ENCODE measurements at places on chromosomes 2 and 18.

DNA sequence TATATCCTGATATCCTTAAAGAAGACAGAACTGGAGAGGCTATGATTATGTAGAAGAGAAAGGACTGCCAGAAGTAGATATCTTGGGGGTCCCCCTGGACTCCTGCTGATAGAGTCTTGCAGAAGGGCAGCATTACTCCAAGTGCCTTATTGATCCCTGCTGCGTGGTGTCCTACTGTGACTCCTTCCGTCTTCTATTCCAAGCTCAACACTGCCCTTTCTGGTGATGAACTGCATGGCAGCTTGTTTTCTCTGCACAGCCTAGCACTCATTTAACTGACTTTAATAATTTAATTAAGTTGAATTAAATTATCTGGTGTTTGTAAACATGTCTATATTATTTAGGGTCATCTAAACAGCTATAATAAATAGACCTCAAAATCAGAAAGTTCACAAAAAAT lies 194.1 kb upstream of the DSEL start:
- no peak for DNase-seq

DNA sequence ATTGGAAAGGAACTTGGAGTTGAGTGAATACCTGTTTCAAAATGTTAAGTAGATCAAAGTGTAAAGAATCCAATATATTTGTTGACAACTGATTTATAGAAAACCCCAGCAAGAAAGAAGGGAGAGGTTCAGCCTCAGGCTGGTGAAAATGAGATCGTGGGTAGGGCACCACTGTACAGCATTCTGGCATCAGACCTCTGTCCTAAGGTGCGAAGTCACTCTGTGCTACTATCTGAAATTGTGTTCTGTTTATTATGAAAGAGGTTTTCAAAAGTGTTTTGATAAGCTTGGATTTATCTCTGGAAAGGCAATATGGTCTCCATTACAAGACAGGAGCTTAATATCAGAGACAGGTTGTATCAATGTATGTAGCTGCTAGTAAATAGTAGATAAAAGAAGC lies 80.5 kb upstream of the MAP4K3 start:
- DNase-seq = no peak

- DNase-seq = no peak
Observed at GRCh38 chr2:145813481-145813880, 1293.6 kb upstream of the ZEB2 start.

DNA sequence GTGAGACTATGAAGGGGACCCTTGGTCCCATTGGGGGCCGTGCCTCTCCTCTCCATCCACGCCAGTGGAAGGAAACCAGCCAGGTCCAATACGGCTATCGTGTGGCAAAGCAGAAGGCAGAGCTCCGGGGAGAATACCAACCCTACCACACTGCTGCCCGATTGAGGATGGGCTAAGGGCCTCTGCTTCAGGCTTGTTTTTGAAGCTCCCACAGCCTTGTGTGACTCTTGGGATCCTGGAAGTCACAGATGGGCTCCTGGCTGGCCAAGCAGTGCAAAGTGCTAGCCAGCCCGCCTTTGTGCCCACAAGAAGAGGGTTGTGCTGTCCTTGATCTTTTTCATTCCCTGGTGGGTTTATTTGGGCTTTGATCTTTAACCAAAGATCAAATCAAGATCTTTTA lies 70.6 kb upstream of the ID2 start:
- DNase-seq = no peak

- no peak for DNase-seq
Observed at GRCh38 chr2:234074751-234075517, 24.4 kb downstream of the SPP2 start.

GRCh38 chr2:54377901-54378493 lies 78.1 kb upstream of the SPTBN1 start:
- DNase-seq = no peak

GRCh38 chr2:30768708-30769480 lies 38.4 kb downstream of the CAPN13 start:
- DNase-seq = no peak

DNA sequence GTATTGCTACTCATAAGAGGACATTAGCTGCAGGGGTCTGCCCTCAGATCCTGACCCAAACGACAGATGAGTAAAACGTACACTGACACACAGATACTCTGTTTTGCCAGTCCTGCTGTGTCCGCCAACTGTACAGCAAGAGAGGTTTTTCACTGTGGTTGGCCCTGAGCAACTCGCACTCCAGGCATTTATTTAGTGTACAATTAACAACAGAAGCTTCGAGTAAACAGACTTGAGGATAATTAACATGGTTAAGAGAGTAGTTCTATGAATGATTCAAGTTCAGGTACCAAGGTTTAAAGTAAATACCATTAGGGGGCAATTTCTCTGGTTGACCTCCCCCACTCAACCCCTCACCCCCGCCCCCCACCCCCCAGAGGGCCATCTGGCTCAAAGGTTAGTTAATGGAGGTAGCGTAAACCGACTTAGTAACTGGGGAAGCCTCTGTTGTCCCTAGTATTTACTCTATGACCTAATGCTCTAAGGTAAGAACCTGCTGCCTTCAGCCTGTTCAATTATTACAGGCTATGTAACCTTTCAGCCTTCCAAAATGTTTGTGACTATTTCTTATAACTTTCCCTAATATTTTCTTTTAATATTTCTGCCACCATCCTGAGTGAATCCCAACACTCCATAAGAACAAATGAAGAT lies 103.9 kb upstream of the XIRP2 start:
- DNase-seq = no peak

- no peak for DNase-seq
Observed at GRCh38 chr2:171742760-171743159, 55.5 kb downstream of the DYNC1I2 start.

GRCh38 chr2:135664623-135665068 lies 77.0 kb upstream of the UBXN4 start:
- no peak for DNase-seq

- DNase-seq = no peak
Observed at GRCh38 chr2:27931361-27931950, 40.9 kb downstream of the BABAM2 start.

DNA sequence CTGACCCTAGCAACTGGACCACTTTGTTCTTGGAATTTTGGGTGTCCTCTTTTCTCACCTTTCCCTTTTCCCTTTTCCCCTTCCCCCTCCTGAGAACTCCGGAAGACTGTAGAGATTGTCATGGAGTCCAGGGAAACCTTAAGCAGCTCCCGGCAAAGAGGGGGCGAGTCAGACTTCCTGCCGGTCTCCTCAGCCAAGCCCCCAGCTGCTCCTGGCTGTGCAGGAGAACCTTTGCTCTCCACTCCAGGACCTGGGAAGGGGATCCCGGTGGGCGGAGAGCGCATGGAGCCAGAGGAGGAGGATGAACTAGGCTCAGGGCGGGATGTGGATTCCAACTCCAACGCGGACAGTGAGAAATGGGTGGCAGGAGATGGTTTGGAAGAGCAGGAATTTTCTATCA lies 20.5 kb downstream of the SETBP1 start:
- no peak for DNase-seq

DNA sequence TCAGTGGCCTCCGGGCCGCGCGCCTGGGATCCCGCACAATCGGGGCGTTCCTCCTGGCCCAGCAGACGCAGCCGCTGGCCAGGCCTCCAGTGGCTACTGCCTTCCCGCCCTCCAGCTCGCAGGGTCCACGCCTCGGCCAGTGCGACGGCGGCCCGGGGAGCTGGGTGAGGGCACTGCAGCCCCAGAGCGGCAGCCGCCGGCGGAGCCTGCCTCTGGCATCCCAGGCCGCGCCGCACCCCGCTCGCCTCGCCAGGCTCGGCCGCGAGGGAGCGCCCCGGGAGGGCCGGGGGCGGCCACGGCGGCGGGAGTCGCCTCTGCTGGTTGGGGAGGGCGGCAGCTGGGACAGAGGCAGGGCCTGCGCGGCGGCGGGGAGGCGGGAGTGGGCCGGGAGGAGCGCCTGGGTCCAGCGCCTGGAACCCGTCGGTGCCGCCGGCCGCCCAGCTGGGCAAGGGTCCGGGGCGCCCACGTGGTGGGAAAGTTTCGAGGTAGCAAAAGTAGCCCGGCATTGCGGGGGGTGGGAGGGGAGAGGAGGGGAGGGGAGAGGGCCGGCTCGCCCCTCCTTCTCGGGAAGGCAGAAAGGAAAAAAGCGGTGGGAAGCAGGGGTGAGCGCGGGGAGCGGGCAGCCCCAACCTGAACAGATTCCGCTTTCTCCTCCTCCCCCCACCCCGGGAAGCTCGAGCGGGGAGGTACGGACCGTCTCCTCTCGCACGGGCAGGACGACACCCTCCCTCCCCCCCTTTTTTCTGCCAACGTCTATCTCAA lies 1.5 kb upstream of the INHBB start:
- DNase-seq = no peak

- no peak for DNase-seq
Observed at GRCh38 chr2:130821867-130822266, 14.8 kb upstream of the ARHGEF4 start.

GRCh38 chr2:121118951-121119350 lies 166.1 kb downstream of the TFCP2L1 start:
- no peak for DNase-seq

DNA sequence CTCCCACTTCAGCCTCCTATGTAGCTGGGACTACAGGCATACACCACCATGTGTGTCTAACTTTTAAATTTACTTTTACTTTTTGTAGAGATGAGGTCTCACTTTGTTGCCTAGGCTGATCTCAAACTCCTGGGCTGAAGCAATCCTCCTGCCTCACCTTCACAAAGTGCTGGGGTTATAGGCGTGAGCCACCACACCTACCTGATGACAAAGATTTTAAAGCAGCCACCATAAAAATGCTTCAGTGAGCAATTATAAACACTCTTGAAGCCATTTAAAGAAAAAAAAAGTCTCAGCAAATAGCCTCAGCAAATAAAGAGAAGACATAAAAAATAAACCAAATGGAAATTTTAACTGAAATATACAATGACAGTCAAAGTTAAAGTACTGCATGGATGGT lies 35.6 kb downstream of the MRPS5 start:
- no peak for DNase-seq

DNA sequence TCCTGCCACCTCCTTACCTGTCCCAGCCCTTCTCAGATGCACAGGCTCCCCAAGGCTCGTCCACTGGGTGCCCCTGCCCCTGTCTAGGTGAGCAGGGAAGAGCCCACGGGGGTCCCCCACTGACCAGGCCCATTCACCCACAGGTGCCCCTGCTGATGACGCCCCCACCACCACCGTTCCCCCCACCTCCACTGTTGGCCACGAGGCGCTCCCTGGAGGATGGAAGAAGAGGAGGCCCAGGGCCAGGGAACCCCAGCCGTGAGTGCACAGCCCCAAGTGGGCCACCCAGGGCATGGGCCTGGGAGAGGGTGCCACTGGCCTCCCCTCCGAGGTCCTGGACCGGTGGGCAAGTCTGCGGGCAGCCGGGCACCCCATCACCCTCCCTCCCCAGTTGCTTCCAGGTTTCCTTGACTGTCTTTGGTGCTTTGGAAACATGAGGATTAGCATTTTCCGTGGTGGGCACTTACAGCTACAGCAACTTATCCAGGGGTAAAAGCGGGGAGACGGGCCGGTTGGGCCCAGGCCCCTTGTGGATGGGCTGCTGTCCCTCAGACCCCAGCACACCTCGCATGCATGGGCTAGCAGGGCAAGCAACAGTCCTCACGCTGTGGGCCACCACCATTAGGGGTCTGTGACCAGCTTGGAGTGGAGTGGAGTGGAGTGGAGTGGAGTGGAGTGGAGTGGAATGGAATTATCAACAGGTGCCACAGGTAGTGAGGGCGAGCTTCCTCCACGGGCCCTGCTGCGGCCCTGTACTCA lies 13.2 kb upstream of the KLHL30 start:
- DNase-seq = no peak

GRCh38 chr2:105244451-105244850 lies 2.9 kb downstream of the GPR45 start:
- DNase-seq = no peak

GRCh38 chr2:189086250-189086649 lies 93.3 kb downstream of the COL5A2 start:
- DNase-seq = no peak

- no peak for DNase-seq
Observed at GRCh38 chr2:212991120-212991519, 160.3 kb downstream of the IKZF2 start.

DNA sequence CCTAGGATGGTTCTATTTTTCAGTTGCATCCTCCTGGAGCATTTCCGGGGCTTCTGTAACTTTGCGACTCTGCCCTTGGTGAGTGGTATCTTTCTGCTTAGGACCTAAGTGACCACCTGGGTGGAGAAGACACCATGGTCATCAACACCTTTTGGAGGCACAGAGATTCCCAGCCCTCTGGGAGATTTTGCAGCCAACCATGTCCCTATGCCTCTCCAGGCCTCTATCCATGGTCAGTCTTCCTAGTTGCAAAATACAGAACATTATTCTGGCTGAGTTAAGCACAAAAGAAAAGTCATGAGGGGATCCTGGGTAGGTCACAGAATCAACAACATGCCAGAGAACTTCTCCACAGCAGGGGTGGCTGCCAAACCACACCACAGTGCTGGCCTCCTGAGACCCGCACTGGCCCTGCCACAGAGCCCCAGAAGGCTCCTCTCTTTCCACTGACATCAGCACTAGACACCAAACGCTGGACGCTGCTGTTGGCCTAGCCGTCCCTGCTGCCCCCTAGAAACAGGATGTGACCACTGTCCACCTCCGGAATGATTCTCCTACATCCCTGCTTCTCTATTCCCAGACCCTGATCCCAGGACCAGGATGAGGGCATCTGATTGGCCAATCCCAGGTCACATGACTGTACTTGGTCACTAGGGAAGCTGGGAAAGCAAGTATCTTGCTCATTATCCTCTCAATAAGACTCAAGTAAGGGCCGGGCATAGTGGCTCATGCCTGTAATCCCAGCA lies 47.7 kb downstream of the SMAD7 start:
- DNase-seq = no peak

DNA sequence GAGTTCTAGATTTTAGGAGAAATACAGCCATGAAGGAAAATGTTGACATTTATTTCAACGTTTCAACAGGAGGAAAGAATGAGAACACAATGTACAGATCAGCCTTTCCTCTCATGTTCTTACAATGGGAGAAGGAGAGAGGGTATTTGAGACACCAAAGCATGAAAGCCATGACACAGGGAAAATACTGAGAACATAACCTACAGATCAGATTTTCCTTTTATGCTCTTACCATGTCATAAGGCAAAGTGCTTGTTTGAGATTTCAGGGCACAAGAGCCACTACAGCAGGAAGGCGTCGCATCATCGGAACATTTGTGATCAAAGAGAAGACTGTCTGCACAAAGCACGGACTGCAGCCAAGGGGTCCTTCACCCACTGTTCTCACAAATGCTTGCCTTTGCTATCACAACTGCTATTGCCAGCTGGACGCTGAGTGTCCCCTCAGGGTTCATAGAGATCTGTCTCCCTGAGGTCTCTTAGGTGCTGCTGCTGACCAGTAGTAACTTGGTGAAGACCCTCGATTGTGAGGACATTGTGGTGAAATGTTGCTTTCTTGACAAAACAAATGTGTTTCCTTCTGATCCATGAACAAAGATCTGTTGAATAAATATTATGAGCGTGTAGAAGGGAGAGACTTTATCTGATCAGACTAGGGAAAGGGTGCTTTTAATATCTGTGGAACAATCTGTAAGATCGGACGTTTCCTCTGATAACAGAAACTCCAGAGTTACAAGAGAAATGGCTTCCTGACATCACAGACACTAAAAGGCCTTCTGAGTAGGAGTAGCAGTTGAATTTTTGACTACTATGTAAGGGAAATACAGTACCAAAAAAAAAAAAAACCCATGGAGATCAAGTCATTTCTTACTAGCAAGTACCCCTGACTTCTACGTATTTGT lies 6.4 kb upstream of the IL1RL1 start:
- peak; percentile 28 for DNase-seq
